ENCODE measurements at places on chromosomes 16 and 17. TPM values are rescaled to one million over a fixed set of nuclear protein-coding genes. Genes with fewer than 3 reads are reported as not detected.

- DNase-seq = no peak
Observed at GRCh38 chr16:14377326-14377725, 252.7 kb downstream of the PARN start.

DNA sequence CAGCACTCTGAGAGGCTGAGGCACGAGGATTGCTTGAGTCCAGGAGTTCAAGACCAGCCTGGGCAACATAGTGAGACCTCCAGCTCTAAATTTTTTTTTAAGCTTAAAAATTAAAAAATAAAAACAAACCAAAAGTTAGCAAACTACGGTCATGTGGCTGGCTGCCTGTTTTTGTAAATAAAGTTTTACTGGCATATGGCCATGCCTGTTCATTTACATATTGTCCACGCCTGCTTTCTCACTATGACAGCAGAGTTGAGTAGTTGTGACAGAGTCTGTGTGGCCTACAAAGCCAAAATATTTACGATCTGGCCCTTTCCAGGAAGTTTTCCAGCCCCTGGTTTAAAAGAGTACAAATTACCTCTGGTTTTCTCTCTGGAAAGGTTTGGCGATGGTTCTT, 3.3 kb downstream of the SLX4 start:
- peak; percentile 0 for DNase-seq

DNA sequence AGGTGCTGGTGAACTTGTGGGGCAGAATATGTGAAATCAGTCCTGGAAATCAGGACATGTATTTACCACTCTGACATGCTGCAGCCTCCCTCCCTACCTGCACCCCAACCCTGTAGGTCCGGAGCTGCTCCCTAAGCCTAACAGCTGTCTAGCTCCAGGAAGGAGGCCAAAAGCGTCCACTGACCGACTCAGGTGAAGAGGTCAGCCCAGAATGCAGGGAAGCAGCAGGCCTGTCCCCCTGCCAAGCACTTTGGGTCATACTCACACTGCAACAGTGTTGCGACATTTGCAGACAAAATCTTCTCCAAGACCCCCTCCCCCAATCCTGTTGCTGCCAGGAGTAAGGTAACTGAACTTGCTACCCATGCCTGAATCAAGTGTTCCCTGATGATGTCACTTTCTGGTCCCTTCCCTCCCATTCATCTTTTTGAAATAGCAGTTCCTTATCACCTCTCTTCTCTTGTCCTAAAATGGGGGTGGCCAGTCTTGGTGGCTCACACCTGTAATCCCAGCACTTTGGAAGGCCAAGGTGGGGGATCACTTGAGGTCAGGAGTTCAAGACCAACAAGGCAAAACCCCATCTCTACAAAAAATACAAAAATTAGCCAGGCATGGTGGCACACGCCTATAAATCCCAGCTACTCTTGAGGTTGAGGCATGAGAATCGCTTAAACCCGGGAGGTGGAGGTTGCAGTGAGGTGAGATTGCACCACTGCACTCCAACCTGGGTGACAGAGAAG, 1.3 kb upstream of the ACLY start:
- DNase-seq = peak; percentile 21

DNA sequence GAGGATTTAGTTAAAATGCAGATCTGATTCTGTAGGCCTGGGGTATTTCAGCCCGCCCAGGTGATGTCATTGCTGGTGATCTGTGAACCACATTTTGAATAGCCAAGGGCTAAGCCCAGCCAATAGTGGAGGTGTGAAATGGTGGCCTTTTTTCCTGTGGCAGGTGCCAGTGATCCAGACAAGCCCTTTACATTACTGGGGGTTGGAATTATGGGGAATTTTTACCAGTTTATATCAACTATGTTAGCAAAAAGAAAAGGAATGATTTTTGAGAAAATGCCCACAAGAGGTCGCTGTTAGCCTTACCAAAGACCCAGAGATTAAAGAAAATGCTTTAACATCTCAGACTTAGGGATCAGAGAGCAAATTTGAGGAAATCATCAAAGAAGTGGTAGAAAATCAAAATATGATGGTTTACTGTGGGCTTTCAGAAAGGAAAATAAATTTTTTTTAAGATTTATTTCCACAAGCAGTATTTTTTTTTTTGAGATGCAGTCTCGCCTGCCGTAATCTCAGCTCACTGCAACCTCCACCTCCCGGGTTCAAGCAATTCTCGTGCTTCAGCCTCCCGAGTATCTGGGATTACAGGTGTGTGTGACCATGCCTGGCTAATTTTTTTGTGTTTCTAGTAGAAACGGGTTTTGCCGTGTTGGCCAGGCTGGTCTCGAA, 3.9 kb downstream of the VPS35L start:
- DNase-seq = no peak

Gene SPEM2
- total RNA-seq = not detected
